ENCODE measurements at places on chromosomes 4 and X.

- DNase-seq, result no peak
Measured at GRCh38 chr4:26031704-26032103, 117.7 kb downstream of the SMIM20 start.

- DNase-seq, result no peak
Measured at GRCh38 chrX:10981506-10981905, 129.6 kb upstream of the HCCS start.

DNA sequence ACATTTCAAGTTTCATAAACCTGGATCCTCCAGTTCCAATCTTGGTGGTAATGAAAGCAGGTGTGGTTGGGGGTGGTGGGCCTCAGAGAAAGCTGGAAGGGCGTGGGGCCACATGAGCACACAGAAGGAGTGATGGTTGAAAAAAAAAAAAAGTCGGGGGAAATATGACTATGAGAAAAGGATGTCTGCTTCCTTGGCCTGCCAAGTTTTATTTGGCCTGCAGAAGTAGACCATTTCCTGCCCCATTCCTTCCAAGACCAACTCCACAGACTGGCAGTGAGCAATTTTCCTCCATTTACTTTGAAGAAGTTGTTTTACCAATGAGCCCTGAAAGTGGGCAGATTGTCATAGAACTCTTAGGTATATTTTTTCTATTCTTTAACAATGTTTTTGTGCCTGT lies 43.3 kb downstream of the LNX1 start:
- no peak for DNase-seq

GRCh38 chr4:79338148-79338547 lies 12.3 kb upstream of the NAA11 start:
- DNase-seq, result no peak

DNA sequence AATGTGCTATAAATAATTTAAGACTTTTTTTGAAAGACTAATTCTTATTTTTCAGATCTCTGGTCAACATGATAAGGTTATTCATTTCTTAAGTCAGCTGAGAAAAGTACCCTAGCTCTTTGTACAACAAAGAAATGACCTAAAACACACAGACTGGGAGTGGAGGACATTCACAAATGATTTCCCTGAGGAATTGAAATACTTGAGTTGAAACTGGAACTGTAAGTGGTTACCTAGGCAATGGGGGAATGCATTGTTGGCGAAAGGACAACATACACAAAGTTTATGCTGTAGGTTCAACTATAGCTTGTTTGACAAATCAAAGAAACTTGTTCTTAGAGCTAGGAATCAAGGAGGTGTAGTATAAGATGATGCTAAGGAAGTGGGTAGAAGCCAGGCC lies 915.5 kb downstream of the FAT4 start:
- DNase-seq, result no peak

DNA sequence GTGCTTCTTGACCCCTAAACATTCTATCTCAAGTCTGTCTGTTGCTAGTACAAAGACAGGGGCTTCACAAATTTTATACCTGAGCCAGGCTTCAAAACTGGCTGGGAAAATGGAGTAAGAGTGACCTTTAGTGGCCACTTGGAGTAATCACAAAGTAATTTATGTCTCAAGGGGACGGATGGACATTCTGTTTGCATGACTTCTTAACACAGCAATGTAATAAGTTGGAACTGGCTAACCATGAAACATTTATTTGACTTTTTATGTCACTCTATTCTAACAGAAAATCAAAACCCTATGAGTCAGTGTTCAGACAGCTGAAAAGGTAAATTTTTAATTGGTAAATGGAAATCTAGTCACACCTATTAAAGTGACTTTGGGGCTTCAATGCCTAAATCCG lies 600.6 kb downstream of the ANKRD50 start:
- no peak for DNase-seq

GRCh38 chr4:42906341-42906740 lies 13.8 kb downstream of the GRXCR1 start:
- no peak for DNase-seq

DNA sequence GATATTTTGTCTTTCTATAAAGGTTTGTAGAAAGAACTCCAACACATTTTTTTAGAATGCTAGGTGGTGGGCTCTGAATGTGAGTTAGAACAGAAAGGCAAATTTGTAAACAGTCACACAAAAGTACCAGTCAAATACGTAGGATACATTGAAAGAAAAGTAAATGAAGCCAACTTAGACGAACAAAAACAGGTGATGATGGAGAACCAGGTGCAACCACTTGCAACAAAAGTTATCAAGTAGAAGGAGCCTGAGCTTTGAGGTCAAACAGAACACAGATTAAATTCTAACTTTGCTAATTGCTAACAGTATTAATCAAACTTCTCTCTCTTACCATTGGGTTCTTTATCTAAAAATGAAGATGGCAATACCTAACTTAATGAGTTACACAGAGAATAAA lies 62.7 kb upstream of the DAPP1 start:
- no peak for DNase-seq

GRCh38 chr4:8874896-8875680 lies 3.4 kb upstream of the HMX1 start:
- DNase-seq, result no peak

DNA sequence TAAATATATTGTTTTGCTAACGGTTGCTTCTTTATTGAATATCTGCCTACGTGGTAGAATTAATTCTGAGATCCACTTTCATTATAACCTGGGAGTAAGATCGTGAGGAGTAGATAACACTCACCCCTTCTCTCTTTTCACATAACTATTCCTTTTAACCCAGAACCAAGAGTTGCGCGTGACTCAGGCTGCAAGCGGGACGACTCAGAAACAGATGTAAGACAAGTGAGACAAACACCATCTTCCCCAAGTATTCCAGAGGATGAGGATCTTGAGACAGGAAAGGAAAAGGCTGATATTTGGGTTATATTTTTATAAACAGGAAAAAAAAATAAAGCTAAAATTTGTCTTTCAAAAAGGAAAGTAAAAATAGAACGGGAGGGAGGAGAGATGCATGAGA lies 318.8 kb upstream of the NOCT start:
- DNase-seq, result no peak

DNA sequence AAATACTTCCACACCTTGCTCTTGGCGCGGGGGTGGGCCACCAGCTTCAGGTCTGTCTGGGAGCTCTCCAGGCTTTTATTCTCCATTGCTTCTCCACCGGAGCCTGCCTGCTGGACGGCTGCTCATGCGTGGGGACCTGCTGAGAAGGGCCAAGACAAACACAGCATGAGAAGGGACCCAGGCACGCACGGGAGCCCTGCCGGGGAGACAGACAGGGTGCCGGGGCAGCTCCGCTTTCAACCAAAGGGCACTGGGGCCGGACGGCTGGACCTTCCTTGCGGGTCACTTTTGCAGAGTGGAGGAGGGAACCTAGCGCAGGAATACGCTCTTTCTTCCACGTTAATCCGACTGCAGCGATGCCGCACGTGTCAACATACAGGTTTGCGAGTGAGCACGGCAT lies 10.1 kb downstream of the DHRSX start:
- no peak for DNase-seq

DNA sequence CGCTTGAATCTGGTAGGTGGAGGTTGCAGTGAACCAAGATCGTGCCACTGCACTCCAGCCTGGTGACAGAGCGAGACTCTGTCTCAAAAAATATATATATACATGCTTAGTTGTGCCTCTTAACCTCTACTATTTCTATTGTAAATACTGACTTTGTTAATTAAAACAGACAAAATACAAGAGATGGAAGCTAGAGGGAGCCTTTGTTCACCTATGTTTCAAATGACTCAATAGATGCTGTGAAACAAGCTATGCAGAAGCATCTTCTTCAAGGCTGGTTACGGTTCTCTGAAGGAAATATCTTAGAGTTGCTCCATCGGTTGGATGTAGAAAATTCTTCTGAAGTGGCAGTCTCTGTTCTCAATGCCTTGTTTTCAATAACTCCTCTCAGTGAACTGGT lies 6.2 kb downstream of the NCAPG start:
- peak; percentile 21 for DNase-seq

GRCh38 chrX:750263-750662 lies 119.7 kb downstream of the SHOX start:
- DNase-seq, result no peak

- DNase-seq, result no peak
Measured at GRCh38 chrX:70922774-70923473, 8.0 kb downstream of the SLC7A3 start.

DNA sequence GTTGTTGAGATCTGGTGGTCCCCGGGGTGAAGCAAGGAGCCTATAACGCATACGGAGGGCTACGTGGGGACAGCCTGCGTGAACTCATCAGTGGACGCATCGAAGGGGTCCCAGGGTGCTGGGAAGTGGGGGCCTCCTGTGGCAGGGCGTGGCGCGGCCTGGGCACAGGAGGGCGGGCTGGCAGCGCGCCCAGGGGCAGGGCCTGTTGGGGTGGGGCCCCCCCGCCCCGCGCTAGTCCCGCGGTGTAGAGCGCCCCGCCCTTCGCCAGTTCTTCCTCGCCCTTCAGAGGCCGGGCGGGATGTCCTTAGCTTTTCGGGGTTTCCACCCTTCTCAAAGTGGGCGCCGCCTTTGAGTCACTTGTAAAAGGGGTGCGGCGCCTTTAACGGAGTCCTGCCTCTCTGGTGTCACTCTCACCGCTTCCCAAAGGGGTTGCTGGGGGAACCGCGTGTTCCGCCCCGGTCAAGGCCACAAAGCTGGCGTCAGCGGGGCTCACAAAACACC lies 632 bp downstream of the PLP2 start:
- peak; percentile 76 for DNase-seq

DNA sequence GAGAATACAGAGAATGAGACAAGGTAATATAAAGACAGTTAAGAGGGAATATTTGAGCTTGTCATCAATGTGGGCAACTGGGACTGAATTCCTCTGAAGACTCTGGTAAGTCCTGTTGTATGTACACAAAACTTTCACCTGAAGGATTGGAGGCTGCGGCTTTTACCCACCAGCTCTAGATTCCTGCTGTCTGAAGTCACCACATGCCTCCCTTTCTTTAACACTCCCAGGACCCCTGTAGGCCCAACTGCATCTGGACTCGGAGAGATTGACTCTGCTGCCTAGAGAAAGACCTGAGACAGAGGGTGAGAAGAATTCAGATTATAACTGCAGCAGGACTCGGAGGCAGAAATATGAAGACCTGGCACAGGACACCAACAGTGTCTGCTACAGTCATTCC lies 1048.0 kb downstream of the PDHA2 start:
- no peak for DNase-seq

DNA sequence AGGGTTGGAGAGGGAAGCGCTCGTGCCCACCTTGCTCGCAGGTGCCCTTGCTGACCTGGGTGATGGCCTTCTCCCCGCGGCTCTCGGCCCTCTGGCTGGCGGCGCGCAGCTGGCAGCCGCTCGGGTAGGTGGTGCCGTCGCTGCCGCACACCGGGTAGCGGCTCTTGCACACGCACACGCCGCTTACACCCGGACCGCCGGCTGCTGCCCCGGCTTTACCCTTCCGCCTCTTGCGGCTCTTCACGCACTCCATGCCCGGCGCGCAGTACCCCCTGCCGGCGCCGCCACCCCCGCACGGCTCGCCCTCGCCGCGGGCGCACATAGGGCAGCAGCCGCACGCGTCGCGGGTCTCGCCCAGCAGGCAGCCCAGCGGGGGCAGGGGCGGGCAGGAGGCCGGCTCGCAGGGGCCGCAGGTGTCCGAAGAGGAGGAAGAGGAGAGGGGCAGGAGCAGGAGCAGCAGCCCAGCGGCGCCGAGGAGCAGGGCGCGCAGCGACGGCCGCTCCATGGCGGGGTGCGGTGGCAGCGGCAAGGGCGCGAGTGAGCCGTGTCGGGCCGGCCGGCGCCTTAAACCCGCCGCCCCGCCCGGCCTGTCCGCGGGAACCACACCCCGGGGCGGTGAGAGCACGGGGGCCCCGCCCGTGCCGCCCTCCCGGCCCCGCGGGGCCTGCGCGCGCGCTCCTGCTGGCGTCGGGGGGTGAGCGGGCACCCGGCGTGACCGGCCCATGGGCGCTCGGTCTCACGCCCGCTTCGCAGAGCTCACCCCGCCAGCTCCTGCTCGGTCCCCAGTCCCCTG lies at the start of gene IGFBP7:
IGFBP7 (minus strand) TSS at position 539 of the 793 bp plus-strand sequence; CDS start at position 505, 34 bp downstream.
- no peak for DNase-seq

- no peak for DNase-seq
Measured at GRCh38 chrX:34197946-34198345, 65.8 kb upstream of the FAM47A start.

- no peak for DNase-seq
Measured at GRCh38 chr4:25938787-25939186, 24.8 kb downstream of the SMIM20 start.
